ENCODE measurements at places on chromosomes 3 and 15. TPM values are rescaled to one million over a fixed set of nuclear protein-coding genes. Genes with fewer than 3 reads are reported as not detected.

The CNTN4 gene
- 0.52 TPM for total RNA-seq

The PLAAT1 gene
- 0.80 TPM for total RNA-seq

The CPNE4 gene
- not detected for total RNA-seq

The C3orf85 gene
- total RNA-seq, result not detected

The ELL3 gene
- total RNA-seq, result 3.6 TPM

The GOLGA8T gene
- not detected for total RNA-seq

The SPESP1 gene
- not detected for total RNA-seq

The TM4SF4 gene
- not detected for total RNA-seq

The TMEM45A gene
- 72.3 TPM for total RNA-seq

The LRRC15 gene
- 0.18 TPM for total RNA-seq

- no peak overlapping the region for H3K27ac ChIP-seq
- H3K27me3 ChIP-seq, result peaks cover 2% of the 10 kb centered on the region
- no peak for DNase-seq
- H3K4me1 ChIP-seq, result no peaks in the 10 kb centered on the region
- no peak overlapping the region for H3K4me3 ChIP-seq
Measured at GRCh38 chr3:173065543-173065981, 75.5 kb downstream of the SPATA16 start.

DNA sequence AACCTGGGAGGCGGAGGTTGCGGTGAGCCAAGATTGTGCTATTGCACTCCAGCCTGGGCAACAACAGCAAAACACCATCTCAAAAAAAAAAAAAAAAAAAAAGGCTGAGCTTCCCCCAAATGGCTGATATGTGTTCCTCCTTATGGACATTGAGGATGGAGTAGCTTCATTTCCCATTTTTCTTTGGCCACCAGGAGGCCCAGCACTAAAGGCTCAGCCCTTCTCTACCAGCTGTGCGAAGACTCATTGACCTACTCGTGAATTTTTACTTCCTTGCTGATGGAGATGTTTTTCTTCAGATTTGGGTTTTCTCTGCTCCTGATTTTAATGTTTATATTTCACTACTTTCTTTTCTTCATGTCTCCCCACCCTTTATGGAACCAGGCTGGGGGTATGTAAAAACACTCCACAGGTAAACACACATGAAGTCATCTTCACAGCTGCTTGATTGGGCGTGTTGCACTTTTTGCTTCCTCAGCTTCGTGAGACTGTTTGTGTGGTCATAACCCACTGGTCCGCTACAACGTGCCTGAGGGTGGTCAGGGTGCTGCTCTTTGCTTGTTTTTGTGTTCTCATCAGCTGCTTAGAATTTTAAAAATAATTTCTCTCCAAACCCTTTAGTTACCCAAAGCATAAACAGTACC is 13.5 kb downstream of the SEMA4B start:
- no peaks in the 10 kb centered on the region for H3K27me3 ChIP-seq
- peaks cover 4% of the 10 kb centered on the region for H3K36me3 ChIP-seq
- H3K4me3 ChIP-seq, result no peak overlapping the region
- DNase-seq, result no peak
- H3K27ac ChIP-seq, result no peak overlapping the region

- H3K27ac ChIP-seq, result no peak overlapping the region
- peaks cover 8% of the 10 kb centered on the region for H3K36me3 ChIP-seq
- no peak overlapping the region for H3K4me3 ChIP-seq
- no peak for DNase-seq
- H3K27me3 ChIP-seq, result no peaks in the 10 kb centered on the region
Measured at GRCh38 chr3:105915524-105915923, 46.7 kb upstream of the CBLB start.

- H3K4me3 ChIP-seq, result no peak overlapping the region
- no peaks in the 10 kb centered on the region for H3K27me3 ChIP-seq
- peak; percentile 68 for DNase-seq
- H3K36me3 ChIP-seq, result peaks cover 4% of the 10 kb centered on the region
- H3K4me1 ChIP-seq, result peaks cover 14% of the 10 kb centered on the region
Measured at GRCh38 chr3:52291508-52292181, 4.0 kb downstream of the GLYCTK start.

DNA sequence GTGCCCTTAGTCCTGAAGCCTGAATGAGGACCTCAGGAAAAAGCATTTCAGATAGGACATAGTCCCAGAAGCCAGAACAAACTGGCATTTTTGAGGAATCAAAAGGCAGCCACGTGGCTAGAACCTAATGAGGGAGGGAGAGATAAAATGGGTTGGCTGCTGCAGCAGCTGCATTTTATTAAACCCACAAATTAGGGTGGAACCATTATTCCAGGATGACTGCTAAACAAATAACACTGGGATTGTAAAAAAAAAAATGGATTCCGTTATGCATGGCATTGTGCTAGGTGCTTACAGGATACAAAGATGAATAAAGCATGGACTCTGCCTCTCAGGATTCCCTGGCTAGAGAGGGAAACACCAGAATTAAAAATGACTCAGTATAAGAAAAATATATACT is 141.5 kb downstream of the SATB1 start:
- no peak overlapping the region for H3K27ac ChIP-seq
- DNase-seq, result no peak
- no peaks in the 10 kb centered on the region for H3K36me3 ChIP-seq
- H3K27me3 ChIP-seq, result no peaks in the 10 kb centered on the region

GRCh38 chr15:87871258-87871681 is 385.3 kb downstream of the NTRK3 start:
- no peaks in the 10 kb centered on the region for H3K4me1 ChIP-seq
- H3K4me3 ChIP-seq, result no peak overlapping the region
- H3K27ac ChIP-seq, result no peak overlapping the region
- H3K36me3 ChIP-seq, result no peaks in the 10 kb centered on the region

DNA sequence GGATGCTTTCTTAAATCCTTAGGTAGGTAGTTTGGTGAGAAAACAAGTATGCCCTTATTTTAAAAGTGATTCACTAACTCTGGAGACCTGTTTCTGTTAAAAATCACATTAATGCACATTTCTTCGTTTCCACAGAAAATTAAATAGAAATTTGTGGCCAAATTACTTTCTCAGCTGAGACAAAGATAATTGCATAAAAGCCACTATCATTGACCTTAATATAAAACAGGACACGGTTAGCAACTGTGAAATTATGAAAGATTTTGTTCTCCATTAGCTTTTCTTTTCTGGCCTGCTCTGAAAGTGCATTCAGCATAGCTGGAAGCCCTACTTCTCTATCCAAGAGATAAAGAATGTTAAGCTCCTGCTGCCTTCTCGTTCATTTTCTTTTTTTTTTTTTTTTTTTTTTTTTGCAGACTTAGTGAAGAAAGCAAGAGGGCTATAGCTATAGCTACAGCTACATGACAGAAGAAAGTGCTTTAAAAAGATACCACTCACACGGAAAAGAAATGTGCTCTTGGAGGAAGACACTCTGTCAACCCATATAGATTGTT is 576.9 kb downstream of the OTOL1 start:
- no peak for DNase-seq
- H3K27me3 ChIP-seq, result peaks cover 5% of the 10 kb centered on the region
- no peaks in the 10 kb centered on the region for H3K36me3 ChIP-seq
- H3K27ac ChIP-seq, result no peak overlapping the region
- no peak overlapping the region for H3K4me3 ChIP-seq

GRCh38 chr15:26879706-26880105 is 12.8 kb downstream of the GABRA5 start:
- H3K36me3 ChIP-seq, result no peaks in the 10 kb centered on the region
- H3K4me3 ChIP-seq, result no peak overlapping the region
- no peaks in the 10 kb centered on the region for H3K4me1 ChIP-seq
- no peak overlapping the region for H3K27ac ChIP-seq
- H3K27me3 ChIP-seq, result peaks cover 20% of the 10 kb centered on the region
- DNase-seq, result no peak

GRCh38 chr3:170712336-170712735 is 126.5 kb upstream of the SLC7A14 start:
- no peak overlapping the region for H3K27ac ChIP-seq
- no peak overlapping the region for H3K4me3 ChIP-seq
- peaks cover 4% of the 10 kb centered on the region for H3K36me3 ChIP-seq
- peaks cover 59% of the 10 kb centered on the region for H3K4me1 ChIP-seq

DNA sequence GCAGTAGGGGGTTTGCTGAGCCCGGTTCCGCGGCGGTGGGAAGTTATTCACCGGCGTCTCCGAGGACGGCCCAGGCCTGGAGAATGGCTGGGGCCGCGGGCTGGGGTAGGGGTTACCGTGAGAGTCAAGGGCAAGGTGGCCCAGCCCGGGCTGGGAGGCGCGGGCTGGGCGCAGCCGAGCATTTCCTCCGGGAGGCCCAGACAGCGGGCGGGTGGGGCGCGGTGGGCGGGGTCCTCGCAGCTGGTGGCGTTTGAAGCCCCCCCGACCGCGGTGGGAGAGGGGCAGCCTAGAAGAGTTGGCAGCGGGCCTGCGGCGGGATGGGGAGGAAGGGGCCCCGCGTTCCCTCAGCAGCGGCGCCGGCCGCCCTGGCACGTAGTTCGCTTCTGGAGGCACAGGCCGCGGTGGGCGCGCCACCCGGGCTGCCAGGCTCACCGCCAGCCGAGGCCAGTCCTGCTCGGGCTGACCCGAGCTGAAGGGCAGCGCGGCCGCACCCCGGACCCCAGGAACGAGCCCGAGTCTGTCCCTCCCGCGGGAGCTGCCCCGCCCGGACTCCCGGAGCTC is 960 bp upstream of the KLF13 start:
- H3K27ac ChIP-seq, result peak overlapping the region; percentile 36
- no peak for DNase-seq
- no peaks in the 10 kb centered on the region for H3K27me3 ChIP-seq
- H3K4me3 ChIP-seq, result peak overlapping the region; percentile 75
- H3K36me3 ChIP-seq, result peaks cover 1% of the 10 kb centered on the region

DNA sequence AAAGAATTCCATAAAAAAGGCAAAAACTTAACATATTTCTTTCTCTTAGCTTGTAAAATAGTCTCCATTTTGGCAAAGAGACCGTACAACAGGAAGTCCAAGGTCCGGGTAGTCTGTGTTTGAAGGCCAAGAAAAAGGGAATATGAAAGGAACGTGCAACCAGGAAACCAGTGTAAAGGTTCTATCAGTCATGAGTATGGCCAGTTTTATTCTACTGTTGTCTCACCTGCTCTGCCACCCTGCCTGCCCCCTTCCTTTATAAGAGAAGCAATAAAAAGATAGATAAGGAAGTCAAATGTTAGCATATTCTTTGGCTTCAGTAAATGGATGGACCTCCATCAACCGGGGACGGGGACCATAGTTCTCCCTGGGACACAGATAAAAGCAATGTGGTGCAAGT is 370.6 kb upstream of the ROBO2 start:
- peaks cover 16% of the 10 kb centered on the region for H3K4me1 ChIP-seq
- no peak overlapping the region for H3K27ac ChIP-seq
- no peak overlapping the region for H3K4me3 ChIP-seq
- no peaks in the 10 kb centered on the region for H3K36me3 ChIP-seq
- no peaks in the 10 kb centered on the region for H3K27me3 ChIP-seq

- DNase-seq, result no peak
- H3K27ac ChIP-seq, result peak overlapping the region; percentile 12
- peaks cover 69% of the 10 kb centered on the region for H3K4me1 ChIP-seq
- no peaks in the 10 kb centered on the region for H3K27me3 ChIP-seq
- no peak overlapping the region for H3K4me3 ChIP-seq
Measured at GRCh38 chr15:48887144-48887543, 9.2 kb downstream of the EID1 start.

- no peaks in the 10 kb centered on the region for H3K27me3 ChIP-seq
- H3K4me3 ChIP-seq, result no peak overlapping the region
- no peaks in the 10 kb centered on the region for H3K36me3 ChIP-seq
- DNase-seq, result no peak
Measured at GRCh38 chr3:32641356-32641755, 43.6 kb upstream of the CNOT10 start.

DNA sequence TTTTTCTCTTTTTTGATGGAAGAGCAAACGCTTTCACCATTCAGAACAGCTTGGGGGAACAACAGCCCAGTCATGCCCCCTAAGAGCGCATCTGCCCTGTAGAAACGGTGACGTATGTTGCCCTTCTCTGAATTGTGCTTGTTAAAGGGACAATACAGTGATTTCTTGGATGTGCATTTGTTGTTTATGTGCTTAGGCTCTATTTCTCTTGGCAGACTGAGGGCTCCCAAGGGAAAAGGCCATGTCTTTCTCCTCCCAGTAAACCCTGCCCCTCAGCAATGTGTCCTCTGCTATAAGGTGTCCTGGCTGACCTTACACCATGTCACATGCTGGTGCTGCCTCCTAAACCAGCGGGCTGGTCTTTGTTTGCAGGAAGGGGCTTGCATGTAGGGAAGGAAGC is 346.1 kb downstream of the EPHB1 start:
- no peak overlapping the region for H3K4me3 ChIP-seq
- H3K27me3 ChIP-seq, result no peaks in the 10 kb centered on the region
- H3K27ac ChIP-seq, result no peak overlapping the region
- no peaks in the 10 kb centered on the region for H3K4me1 ChIP-seq
- no peak for DNase-seq

- no peak for DNase-seq
- H3K4me1 ChIP-seq, result peaks cover 4% of the 10 kb centered on the region
- peaks cover 5% of the 10 kb centered on the region for H3K27me3 ChIP-seq
- H3K4me3 ChIP-seq, result no peak overlapping the region
- no peak overlapping the region for H3K27ac ChIP-seq
Measured at GRCh38 chr3:160200353-160200752, 24.9 kb upstream of the C3orf80 start.

- no peak for DNase-seq
- H3K4me3 ChIP-seq, result no peak overlapping the region
- H3K27me3 ChIP-seq, result no peaks in the 10 kb centered on the region
Measured at GRCh38 chr15:81024265-81024872, 23.6 kb downstream of the TLNRD1 start.

DNA sequence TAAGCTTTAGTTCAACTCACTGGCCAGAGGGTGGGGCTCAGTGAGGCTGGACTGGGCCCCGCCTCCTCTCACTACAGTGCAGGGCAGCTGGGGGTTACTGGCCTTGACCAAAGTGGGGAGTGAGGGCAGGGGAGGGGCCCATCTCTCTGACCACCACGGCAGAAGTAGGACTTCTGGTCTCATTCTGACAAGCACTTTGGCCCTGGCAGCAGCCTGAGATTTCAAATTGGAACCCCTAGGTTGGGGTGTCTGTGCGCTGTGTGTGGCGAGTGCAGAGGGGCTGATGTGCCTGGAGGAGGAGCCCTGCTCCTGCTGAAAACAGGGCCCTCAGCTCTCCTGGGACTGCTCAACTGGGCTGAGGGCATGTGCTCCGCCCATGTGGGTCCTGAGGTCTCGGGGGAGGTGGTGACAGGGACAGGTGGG is 60.3 kb upstream of the RPL32 start:
- peak; percentile 57 for DNase-seq
- H3K4me3 ChIP-seq, result no peak overlapping the region
- H3K36me3 ChIP-seq, result peaks cover 17% of the 10 kb centered on the region
- H3K27ac ChIP-seq, result no peak overlapping the region
- H3K4me1 ChIP-seq, result no peaks in the 10 kb centered on the region
- no peaks in the 10 kb centered on the region for H3K27me3 ChIP-seq

GRCh38 chr3:194540274-194540905 is 53.6 kb upstream of the ATP13A3 start:
- H3K4me3 ChIP-seq, result no peak overlapping the region
- no peaks in the 10 kb centered on the region for H3K36me3 ChIP-seq
- no peaks in the 10 kb centered on the region for H3K27me3 ChIP-seq
- peaks cover 21% of the 10 kb centered on the region for H3K4me1 ChIP-seq

- peaks cover 7% of the 10 kb centered on the region for H3K4me1 ChIP-seq
- no peak overlapping the region for H3K27ac ChIP-seq
- H3K27me3 ChIP-seq, result no peaks in the 10 kb centered on the region
- peaks cover 9% of the 10 kb centered on the region for H3K36me3 ChIP-seq
Measured at GRCh38 chr3:49519916-49520385, 34.3 kb upstream of the BSN start.

Measured in chondrocyte (in vitro differentiated cells).